Motor neuron (in vitro differentiated cells): ENCODE measurements at places on chromosomes 12 and 14.
A peak's percentile ranks its signal among the peaks of the same experiment; 100 is the strongest.

GRCh38 chr14:62081012-62081612 is 318.9 kb downstream of the SNAPC1 start:
- ATAC-seq, result no peak

DNA sequence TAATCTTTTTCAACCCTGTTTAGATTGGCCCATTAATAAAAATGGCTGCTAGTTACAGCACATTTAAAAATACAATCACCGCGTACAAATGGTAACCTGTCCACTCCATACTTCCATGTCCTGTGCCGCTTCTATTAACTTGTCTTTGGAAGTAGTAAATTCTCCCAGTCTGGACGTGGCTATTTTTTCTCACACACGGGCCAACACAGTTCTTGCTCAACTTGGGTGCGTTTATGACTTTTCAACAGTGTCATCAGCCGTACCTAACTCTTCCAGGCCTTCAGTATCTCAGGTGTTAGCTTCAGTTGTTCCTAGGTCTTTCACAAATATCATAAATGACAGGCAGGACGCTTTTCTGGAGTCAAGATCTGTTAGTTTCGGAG is 475 bp upstream of the PCNX1 start:
- ATAC-seq, result no peak

DNA sequence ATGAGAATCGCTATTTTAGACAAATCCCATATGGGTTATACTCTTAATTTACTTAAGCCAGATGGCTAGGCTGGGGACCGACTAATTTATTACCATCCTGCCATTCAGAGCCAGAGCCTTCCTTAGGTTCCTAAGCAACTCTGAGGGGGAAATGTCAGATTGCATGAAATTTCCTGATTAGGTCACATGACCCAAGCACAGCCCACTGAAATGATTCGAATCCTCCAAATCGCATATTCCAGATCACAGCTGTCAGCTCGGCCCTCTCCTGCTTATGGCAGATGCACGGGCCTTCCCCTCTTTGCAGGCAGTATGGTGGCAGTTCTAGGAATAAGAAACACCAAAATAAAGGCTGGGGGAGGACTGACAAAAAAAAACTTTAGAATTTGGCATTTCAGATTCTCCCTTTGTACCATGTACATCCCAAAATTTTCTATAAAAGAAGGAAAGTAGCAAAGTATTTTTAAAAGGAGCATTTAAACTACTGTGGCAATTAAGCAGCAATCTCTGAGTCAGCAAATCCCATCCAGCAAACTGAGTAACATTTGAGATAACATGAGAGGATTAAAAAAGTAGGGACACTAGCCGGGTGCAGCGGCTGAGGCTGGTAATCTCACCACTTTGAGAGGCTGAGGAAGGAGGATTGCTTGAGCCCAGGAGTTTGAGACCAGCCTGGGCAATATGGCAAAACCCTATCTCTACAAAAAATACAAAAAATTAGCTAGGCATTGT is 30.5 kb upstream of the NUDT4 start:
- ATAC-seq, result peak; percentile 98

- no peak for ATAC-seq
These were observed 1051.4 kb upstream of the ATXN7L3B start for GRCh38 chr12:73486256-73486655.

DNA sequence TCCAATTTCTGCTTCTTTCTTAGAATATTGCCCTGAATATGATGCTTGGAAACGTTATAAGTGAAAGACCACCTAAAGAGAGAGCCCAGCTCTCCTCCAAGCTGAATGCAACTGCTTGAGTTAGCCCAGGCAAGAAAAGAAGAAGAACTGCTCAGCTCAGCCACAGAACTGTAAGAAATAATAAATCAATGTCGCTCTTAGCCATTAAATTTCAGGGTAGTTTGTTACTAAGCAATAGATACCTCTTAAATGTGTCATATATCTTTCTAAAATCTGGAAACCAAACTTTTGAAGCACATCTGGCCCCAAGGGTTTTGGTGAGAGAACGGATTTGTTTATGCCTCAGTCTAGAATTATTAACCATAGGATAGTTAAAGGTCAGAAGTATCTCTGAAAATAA is 50.4 kb downstream of the SLC6A15 start:
- no peak for ATAC-seq

DNA sequence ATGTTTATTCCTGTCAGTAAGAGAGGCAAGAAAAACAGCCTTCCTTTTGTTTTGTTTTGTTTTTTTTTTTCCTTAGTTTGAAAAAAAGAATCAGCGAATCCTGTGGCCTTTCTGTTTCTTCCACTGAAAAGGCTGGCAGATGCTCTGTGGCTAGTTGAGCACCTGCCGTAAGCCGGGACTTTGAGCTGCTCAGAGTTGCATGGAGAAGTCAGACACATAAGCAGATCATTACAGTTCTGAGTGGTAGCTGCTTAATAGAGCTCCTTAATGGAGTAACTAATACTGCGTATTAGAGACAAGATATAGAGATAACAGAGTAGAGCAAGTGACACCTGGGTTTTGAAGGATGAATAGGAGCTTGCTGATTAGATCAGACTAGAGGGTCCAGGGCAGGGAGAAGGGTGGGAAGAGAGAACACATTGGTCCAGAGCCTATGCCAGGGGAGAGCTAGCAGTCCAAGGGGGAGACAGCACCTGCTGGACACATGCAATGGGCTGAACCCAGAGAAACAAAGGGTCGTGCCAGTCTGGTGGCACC is 129.4 kb downstream of the TSPAN9 start:
- ATAC-seq, result no peak

GRCh38 chr12:53752192-53752601 is 418 bp upstream of the CISTR start:
- no peak for ATAC-seq

DNA sequence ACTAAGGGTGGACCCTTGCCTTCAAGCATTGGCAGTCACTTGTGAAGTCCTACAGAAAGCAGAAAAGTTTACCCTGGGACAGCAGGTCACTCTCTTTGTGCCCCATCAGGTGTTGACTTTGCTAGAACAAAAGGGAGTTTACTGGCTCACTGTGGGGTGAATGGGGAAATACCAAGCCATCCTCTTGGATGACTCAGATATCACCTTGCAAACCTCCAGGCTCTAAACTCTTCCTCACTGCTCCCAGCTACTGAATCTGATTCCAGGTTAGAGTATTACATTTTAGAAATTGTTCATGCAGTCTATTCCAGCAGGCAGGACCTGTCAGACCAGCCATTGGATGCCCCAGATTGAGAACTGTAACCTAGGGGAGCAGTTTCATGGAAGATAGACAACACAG is 7.3 kb upstream of the EDDM3B start:
- no peak for ATAC-seq

GRCh38 chr12:45415393-45415817 is 199.5 kb downstream of the ANO6 start:
- peak; percentile 99 for ATAC-seq

- peak; percentile 58 for ATAC-seq
These were observed 34.5 kb downstream of the VDR start for GRCh38 chr12:47870175-47870781.

GRCh38 chr14:95620659-95621059 is 65.6 kb upstream of the TCL1B start:
- ATAC-seq, result no peak

DNA sequence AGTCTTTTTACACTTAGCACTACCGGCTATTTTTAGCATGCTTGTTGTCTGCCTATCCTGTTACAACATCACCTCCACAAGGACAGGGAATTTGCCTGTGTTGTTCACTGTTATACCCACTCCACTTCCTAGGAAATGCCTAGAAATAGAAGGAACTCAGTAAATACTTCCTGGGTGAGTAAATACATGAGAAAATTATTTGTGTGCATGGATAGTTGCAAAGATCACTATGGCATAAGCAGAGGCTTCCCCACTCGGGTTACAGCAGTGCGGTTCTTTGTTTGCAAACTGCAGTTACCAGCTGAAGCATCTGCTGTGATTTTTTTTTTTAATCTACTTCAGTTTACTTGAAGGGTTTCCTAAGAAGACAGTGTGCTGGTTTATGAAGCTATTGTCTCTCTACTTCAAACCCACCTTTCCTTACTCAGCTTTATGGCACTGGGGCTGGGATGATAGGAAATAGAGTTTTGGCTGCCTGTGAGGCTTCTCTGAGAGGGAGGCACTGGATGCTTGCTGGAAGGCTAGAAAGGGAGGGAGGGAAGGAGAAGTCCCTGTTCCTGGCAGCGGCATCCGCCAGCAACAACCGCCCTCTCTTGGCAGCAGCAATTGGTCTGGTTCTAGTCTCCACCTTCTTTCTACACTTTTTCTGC is 29.0 kb downstream of the PDE6H start:
- ATAC-seq, result peak; percentile 29

- no peak for ATAC-seq
These were observed 403.1 kb downstream of the BCL11B start for GRCh38 chr14:98868866-98869265.

DNA sequence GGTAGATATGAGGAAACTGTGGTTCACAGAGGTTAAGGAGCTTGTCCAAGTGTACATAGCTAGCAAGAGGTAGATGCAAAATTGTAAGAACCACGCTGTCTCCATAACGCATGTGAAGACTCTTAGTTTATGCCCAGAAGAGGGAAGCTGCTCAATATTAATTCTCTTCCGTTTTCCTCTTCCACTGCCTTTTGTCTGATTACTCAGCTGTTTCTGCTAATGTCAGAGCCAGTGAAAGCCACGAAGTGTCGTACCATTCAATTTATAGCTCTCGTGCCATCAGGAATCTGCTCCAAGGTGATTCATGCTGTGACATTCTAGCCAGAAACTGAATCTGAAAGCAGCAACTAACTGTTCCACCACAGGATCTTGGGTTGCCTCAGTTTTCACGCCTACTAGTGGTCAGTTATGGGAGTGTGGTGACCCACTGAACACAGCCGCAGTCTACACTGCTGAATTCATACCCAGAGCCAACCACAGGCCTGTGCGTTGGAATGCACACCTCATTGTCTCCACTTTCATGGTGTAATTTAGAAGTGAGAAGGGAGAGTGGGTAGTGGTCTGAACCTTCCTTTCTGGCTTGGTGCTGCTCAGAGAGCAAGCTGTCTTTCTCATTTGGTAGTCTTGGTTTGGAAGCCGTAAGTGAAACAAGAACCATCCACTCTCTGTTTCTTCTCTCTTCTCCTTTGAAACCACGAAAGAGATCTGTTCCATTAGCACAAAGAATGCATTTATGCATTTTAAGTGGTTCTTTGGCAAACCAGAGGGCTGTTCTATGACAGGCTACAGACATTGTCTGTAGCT is 74.2 kb upstream of the NAP1L1 start:
- peak; percentile 97 for ATAC-seq

GRCh38 chr12:58629376-58629775 is 290.9 kb downstream of the LRIG3 start:
- ATAC-seq, result peak; percentile 68

DNA sequence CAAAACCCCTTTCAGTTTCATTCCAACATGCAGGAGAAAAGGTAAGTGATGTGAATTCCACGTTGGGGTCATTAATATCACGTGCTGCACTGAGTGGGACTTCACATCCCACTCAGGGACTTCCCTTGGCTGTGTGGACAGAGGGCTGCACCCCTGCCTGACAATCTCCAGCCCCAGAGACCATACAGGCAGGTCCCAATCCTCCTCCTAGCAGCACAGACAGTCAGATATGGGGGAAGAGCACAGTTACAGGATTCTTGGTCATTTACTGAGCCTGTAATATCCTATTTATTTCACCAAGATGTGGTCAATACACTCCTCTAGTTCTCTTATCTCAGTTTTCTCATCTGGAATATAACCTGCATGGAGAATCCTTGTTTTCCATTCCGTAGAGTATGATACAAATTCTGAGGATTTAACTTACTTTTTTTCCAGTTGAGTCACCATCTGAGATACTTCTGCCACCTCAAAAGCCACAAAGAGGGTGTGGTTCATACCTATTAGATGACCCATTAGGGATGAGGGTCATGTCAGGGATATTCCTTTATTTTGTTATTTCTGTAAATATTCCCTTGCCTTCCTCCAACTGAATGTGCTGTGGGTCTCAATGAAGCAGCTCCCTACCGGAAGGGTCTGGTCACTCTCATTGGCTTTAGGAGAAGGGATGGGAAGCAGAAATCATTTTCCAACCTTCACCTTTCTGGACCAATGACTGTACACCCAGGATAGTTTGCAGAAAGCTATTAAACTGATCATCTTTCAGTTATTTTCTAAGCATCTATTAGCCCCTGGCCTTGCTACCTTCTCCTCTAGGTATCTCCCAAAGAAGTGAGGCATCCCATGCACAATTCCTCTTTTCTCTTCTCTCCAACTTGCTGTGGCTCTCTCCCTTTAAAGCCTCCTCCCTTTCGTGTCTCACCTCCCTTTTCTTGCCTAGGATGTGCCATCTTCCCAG is 43.0 kb upstream of the NTF3 start:
- no peak for ATAC-seq

DNA sequence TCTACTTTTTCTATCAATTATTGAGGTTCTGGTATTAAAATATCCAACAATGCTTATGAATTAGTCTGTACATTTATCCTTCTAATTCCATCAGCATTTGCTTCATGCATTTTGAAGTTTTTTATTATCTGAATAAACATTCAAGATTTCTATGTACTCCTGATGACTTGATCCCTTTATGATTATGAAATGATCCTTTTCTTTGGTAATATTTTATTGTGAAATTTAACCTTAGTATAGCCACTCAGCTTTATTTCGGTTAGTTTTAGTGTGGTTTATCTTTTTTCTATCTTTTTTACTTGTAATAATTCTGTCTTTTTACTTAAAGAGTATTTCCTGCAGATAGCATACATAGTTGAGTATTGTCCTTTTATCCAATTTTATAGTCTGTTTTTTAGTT is 106.6 kb downstream of the SNAPC1 start:
- no peak for ATAC-seq

GRCh38 chr12:113173081-113173698 is 12.1 kb downstream of the DDX54 start:
- ATAC-seq, result no peak

GRCh38 chr14:47346849-47347248 is 328.6 kb downstream of the MDGA2 start:
- no peak for ATAC-seq
